ENCODE measurements at places on chromosomes 4 and X.

- no peak for DNase-seq
Measured at GRCh38 chr4:165191814-165192499, 15.4 kb upstream of the KLHL2 start.

GRCh38 chr4:65399084-65399483 is 271.2 kb downstream of the EPHA5 start:
- DNase-seq: peak; percentile 13

DNA sequence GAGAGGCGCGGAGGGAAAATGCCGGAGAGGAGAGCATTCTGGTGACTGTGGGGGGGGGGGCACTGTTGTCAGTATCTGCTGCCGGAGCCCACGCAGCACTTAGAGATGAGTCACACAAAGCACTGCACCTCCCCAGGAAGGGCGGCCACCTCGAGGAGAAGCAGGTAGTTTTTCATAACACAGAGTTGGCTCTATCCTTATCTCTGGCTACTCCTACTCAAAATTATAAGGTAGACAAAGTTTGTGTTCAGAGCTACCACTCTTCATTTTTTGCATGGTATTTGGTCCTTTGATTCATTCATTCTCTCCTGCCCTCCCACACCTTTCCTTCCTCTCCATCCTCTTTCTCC is 76.2 kb upstream of the SCOC start:
- DNase-seq: peak; percentile 14

DNA sequence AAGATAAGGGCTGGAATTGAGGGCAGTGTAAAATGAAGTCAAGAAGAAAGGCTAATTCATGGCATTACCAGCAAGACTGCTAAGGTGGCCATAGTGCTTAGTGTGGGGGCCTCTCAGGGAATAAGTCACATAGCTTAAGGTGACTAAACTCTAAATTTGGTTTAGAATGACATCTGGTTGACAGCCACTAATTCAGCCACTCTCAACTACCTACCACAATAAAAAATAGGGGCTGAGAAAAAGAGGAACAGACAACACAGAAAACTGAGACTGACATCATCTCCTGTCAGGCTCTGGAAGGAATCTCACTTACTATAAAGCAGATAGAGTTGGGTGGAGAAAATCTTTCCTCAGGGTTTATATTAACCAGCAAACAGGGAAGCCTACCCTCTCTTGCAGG is 96.9 kb downstream of the CHRDL1 start:
- DNase-seq: no peak

GRCh38 chr4:165489786-165490185 is 111.0 kb downstream of the CPE start:
- DNase-seq: peak; percentile 7

Measured in NCI-H1105 (cell line).